ENCODE measurements at places on chromosomes 1 and 21. TPM values are rescaled to one million over a fixed set of nuclear protein-coding genes. Genes with fewer than 3 reads are reported as not detected.

Gene IL20
- total RNA-seq: not detected

- DNase-seq: no peak
These were observed 123.5 kb downstream of the PTPN14 start for GRCh38 chr1:214427871-214428277.

GRCh38 chr1:117339866-117340700 is 27.2 kb upstream of the MAN1A2 start:
- DNase-seq: no peak

- no peak for DNase-seq
These were observed 25.2 kb downstream of the CNST start for GRCh38 chr1:246591504-246591903.

DNA sequence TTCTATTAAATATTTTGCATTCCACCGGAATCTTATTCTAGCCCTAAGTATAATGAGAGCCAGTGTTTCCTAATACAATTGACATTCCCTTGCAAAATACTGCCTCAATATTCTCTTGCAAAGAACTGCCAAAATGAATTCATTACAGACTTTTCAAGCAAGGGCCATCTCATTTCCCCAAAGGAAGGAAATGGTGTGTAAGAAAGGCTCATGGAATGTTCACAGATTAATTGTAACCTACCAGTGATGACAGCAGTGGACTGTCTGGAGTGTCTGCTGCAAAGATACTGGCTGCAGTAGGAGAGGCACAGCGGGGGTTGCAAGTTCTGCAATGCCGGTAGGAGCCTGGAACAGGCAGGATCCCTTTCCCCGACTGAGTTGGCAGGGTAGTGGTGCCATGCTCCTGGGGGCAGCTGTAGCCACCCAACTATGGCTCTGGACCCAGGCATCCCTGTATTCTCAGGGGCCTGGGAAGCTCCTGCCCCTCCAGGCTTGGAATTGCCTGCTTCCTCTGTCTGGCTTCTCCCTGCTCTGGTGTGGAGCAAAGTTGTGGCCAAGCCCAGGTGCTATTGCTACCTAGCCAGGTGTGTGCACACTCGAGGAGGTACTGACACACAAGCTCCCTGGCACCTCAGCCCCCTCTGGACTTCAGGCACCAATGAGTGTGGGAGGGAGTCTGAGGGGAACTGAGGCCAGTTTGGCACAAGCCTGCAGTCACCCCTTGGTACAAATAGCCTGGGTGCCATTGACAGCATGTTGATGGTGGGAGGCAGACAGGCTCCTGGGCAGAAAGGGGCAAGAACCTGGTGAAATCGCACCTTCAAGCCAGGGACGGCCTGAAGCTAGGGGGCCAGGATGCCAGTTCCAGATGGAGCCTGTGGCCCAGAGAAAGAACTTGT is 1371.0 kb downstream of the KCNT2 start:
- DNase-seq: peak; percentile 55

DNA sequence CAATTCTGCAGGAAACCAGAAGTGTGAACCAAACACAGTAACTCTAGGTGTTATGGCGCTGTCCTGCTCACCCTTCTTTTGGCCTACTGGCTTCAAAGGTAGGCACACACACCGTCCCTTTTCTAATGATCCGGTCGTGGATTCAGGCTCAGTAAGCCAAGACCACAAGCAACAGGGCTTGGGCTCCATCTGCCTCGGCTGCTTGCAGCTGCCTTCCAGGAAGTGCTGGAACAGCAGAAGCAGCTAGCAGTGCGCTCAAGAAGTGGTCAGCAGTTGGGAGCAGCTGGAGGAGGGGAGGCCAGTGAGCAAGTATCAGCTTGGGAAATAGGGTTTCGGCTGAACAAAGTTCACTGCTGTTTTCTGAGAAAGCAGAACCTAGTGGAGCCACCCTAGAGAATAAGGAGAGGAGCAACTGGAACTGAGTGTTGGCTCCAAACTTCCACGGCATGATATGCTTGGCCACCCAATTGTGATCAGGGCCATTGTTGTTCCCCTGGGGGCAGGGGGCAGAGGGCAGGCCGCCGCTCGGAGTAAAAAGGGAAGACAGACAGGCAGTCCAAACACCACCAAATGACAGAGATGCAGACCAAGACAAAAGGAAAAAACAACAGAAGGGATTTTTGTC is 173.4 kb downstream of the TOMM20 start:
- peak; percentile 86 for DNase-seq

- no peak for DNase-seq
These were observed 51.2 kb upstream of the NFASC start for GRCh38 chr1:204819495-204819894.

DNA sequence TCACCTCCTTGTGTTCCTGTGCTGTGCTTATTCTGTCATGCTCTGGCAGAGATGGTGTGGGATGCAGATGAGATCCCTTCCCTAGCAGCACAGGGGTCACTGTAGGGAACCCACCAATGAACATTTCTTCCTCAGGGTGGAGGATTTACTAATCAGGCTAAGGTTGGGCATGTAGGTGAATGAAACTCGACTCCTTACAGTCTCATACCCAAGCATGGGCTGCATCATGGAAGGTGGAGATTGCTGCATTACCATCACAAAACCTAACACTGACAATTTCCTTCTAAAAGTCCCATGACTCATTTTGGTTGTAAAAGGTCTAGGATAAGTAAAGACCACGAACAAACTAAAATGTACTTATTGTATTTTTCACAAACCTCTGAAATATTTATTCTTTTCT is 399.9 kb downstream of the DSCAM start:
- DNase-seq: no peak

DNA sequence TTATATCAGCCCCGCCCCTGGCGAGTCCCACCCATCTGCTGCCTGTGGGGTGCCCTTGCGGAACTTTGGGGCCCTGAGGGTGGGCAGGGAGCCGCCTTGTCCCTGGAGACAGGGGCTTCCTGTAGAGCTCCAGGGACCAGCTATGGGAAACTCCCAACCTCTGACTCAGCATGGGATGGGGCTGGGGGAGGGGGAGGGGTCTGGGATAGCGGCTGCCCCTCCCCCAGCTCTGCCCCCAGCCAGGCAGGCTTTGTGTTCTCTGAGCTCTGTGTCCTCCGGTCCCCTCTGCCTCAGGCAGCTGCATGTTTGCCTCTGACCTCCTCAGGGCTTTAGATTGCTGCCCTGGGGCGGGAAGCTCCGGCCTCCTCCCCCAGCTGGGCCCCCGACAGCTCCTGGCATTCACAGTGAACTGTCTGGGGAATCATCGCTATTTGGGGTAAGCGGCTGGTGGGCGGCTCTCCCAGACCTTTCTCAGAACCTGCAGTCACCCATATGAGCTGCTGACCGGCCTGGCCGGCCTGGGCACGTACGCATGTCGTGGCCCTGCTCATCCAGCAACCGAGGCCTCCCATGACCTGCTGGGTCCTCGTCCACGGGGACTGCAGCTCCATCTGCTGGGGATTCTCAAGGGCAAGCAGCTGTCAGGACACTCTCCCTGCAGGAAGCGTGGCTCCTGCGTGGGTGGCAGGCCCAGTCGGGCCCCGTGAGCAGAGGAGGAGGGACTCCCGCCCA is 17.1 kb downstream of the ARHGEF16 start:
- DNase-seq: no peak

DNA sequence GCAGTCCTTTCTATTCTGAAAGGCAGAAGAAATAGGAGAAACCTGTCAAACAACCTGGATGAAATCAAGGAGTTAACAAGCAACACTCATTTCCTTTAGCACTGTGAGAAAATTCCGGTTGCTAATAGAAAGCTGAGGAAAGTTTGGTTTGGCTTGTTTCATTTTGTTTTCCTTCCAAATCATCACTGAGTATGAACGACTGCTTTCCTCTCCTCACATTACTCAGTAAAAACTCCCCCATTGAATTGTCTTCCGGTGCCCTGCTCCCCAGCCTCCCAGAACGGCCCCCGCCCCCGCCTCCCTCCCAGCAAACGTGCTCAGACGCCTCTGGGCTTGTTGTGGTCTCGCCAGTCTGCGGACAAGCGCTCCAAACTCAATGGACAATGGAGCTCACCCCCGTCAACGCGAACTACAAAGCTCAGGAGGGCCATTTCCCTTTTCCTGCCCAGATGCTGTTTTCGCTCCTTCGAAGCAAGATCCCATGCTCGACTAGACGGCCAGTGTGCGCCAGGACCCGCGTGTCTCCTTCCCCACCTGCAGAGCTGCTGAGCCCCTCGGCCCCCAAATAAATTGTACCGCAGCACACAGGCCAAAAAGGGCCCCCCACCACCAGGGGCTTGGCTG is 747 bp downstream of the STX6 start:
- peak; percentile 85 for DNase-seq

All from cardiac septum (tissue), 1 donor.